ENCODE measurements at places on chromosomes 12 and 14.

GRCh38 chr12:31626270-31626995 lies 33.1 kb upstream of the ETFBKMT start:
- DNase-seq = no peak

GRCh38 chr12:53480491-53481442 lies 18.5 kb downstream of the MAP3K12 start:
- no peak for DNase-seq

- DNase-seq = no peak
Observed at GRCh38 chr12:106045251-106045674, 93.5 kb downstream of the NUAK1 start.

- DNase-seq = no peak
Observed at GRCh38 chr12:52628841-52629240, 10.5 kb upstream of the KRT73 start.

DNA sequence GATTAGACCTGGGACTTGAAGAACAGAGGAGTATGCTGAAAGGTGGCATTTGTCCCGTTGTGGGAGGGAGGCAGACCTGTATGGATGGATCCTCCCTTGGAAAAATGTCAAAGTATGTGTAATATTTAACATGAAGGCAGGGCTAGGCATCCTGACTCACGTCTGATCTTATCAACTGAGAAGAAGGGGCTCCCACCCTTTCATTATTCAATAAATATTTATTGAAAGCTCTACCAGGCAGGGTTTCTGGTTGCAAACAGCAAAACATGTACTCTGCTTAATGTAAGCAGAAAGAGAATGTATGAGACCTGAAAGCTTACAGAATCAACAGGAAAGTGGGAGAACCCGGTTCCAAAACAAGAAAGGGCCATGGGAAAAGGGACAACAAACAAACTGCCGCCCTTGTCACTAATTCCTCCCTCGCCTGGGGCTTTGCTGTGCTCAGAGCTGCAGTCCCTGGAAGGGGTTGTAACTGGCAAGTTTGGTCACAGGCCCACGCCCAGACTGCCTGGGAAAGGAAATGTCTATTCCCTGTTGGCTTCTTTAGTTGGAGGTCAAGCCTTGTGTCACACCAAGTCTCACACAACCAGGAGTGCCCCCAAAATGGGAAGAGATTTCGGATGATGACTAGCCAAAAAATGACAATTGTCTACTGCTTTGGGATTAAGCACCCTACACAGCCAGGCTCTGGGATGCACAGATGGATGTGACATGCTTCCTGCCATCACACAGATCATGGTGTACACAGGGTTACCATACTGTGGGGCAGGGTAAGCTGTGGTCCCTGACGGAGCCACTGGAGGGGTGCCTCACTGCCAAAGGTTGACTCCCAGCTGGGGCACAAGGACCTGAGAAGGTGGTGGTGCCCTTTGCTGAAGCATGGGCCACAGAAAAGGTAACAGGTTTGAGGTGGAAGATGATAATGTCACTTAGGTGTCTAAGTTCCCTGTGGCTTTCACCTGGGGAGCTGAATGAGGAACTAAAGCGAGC lies 36.8 kb downstream of the RAB35 start:
- DNase-seq = no peak
